WTC11 (cell line): ENCODE measurements at places on chromosomes 2 and 18. TPM values are rescaled to one million over a fixed set of nuclear protein-coding genes. Genes with fewer than 3 reads are reported as not detected.
A peak's percentile ranks its signal among the peaks of the same experiment; 100 is the strongest.

GRCh38 chr2:105364436-105365139, 27.2 kb downstream of the C2orf49 start:
- DNase-seq = no peak

DNA sequence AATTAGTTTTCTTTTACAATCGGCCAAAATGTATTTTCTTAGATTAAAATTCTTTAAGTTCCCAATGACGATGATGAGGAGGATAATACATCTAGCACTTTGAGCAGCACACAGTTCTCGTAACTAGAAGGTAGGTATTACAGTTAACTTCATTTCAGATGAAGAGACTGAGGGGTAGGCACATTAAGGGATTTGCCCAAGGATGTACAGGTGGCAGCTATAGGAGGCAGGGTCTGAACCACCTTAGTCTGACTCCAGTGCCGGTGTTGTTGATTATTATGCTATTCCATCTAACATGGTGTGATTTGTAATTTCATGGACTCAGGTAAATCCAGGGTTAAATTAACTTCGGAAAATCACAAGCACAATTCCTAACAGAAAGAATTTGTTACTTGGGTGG, 1.1 kb downstream of the CD28 start:
- DNase-seq = no peak

GRCh38 chr2:45852450-45853150, 201.1 kb downstream of the PRKCE start:
- DNase-seq = no peak

GRCh38 chr18:10318691-10318970, 135.8 kb upstream of the APCDD1 start:
- no peak for DNase-seq

- DNase-seq = no peak
These were observed 366.5 kb upstream of the POU3F3 start for GRCh38 chr2:104487366-104487765.

- DNase-seq = no peak
These were observed 4.6 kb upstream of the RNF181 start for GRCh38 chr2:85590950-85591349.

- peak; percentile 95 for DNase-seq
These were observed 74.3 kb upstream of the TSPYL6 start for GRCh38 chr2:54330162-54330925.

DNA sequence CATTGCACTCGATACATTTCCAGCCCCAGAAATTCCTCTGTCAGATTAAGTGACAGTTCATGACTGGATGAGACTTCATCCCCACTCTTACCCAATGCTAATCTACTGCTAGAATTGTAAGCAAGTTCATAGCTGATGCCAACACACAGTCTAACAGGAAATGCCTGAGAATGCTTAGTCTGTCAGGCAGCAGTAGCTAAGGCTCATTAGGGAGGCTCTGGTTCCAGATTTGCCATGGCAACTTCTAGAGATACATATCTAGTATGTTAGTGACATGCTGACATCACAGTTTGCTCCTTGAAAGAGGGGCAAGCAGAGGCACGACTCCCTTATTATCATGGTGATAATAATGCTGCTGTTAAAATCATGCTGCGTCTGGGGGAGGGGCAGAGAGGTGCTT, 198.4 kb downstream of the RBM43 start:
- no peak for DNase-seq

DNA sequence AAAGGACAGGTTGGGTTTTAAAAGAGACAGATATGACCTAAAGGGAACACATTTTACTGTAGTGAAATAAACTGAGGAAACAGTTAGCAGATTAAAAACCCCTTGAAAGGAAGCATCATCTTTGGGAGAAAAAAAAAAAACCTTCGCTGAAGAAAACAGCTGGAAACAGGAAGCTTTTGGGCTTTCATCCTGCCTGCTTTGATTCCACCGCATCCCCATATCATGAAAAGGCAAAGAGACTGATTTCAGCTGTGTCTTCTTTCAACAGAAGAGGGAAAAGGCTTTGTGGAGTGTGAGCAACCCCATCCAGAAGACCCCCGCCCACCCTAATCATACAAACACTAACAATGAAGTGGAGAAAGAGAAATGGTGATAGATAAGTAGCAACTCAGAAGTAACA, 86.4 kb downstream of the TCF4 start:
- DNase-seq = no peak

GRCh38 chr18:64331419-64331818, 182.5 kb upstream of the LINC00305 start:
- DNase-seq = no peak

DNA sequence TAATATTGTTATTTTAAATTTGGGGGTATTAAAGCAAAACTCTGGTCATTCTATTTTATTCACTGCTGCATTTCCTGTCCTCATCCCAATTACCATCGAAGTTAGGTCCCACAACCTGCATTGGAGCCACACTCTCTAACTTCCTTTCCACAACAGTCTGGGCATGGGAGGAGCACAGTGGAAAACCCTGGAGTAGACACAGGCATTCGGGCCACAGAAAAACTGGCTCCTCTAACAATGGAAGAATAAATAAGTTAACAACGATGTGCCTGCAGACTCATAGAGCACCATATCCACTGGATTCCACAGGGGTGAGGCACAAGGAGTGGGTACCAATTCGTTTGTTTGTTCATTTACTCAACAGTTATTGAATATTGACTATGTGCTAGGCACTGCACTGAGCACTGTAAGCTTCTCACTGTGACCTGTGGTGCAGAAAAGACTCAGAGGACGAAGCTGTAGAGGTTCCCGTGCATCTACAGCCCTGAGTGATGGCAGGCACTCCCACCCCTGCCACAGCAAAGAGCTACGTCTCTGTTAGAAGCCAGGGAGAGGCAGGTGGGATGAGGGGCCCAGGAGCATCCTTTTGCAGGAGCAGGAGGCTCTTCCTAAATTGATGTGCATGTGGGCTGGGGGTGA, 154.2 kb upstream of the PGAP1 start:
- no peak for DNase-seq

- DNase-seq = no peak
These were observed 150.1 kb downstream of the UXS1 start for GRCh38 chr2:106044021-106044420.

- no peak for DNase-seq
These were observed 861.6 kb downstream of the CBLN2 start for GRCh38 chr18:71682591-71682990.

- DNase-seq = no peak
These were observed 65.1 kb downstream of the ADD2 start for GRCh38 chr2:70702711-70703395.

The MDH1B gene
- 1.6 to 1.9 TPM (median 1.6 TPM) in 3 replicates for total RNA-seq

The IGFBP5 gene
- total RNA-seq = 5.3 to 12.5 TPM (median 6.4 TPM) in 3 replicates

The SULT1C4 gene
- total RNA-seq = 4.3 to 4.9 TPM (median 4.6 TPM) in 3 replicates

The DYNAP gene
- total RNA-seq = 0.46 to 0.94 TPM (median 0.50 TPM) in 3 replicates

The HOXD1 gene
- 0.14 to 0.22 TPM in 2 of 3 replicates, not detected in the other for total RNA-seq
